ENCODE measurements at places on chromosomes 11 and 22.

DNA sequence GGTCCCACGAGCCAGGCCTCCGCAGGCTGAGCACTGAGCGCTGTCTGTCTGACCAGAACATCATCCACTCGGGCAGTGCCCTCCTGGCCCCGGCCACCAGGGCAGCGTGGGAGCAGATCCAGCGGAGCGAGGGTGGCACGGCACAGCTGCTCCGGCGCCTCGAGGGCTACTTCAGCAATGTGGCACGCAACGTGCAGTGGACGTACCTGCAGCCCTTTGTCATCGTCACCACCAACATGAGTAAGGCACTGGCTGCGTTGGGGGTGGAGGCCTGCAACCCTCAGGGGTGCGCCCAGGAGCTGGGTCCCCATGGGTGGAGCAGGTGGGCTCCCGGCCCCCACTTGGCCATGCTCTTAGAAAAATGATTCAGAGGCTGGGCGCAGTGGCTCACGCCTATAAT lies 49.7 kb upstream of the PRODH start:
- DNase-seq = no peak

DNA sequence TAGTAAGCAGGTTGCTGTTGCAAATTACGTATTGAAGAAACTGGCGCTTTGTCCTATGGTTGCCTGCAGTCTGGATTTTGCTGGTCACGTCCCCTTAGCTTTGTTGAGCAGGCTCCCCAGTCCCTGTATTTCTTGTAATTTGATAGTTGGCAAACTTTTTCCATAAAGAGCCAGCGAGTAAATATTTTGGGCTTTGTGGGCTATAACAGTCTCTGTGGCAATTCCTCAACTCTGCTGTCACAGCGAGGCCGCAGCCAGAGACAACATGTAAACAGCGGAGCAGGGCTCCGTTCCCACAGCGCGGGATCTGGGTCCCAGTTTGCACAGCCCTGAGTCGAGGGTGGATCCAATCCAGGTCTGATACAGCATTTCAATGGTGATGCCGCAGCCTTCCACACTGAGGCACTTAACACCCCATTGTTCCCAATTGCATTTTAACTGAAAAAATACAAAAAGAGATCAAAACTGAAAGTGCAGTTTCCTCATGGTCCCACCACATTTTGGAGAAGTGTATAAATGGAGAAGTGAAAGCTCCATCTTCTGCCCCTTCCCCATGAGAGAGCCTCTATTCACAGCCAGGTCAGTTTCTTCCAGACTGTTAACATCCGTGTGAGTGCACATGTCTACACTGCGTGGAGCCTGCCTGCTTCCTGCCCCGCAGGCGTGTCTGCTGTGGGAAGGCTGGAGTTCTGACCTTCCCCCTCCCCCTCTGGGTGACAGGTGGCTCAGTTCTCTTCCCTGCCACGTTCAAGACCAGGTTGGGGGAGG lies 89.1 kb downstream of the RPS6KA4 start:
- DNase-seq = peak; percentile 53

DNA sequence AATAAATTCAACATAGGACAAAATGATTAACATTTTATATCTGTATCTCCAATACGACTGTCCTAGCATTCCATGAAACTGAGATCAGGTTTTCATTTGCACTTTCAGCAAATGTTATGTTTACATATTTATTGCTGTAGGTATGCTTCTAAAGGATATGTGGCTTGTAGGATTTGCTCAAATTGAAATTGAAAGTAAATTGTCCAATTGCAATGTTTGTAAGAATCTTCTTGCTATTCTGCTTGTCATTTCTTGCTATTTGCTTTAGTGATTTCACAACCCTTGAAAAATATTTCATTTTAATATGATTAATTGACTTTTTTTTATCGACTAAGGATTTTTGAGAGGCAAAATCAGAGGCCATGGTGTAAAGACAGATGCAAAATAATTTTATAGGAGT lies 904.2 kb upstream of the RAG2 start:
- DNase-seq = no peak

DNA sequence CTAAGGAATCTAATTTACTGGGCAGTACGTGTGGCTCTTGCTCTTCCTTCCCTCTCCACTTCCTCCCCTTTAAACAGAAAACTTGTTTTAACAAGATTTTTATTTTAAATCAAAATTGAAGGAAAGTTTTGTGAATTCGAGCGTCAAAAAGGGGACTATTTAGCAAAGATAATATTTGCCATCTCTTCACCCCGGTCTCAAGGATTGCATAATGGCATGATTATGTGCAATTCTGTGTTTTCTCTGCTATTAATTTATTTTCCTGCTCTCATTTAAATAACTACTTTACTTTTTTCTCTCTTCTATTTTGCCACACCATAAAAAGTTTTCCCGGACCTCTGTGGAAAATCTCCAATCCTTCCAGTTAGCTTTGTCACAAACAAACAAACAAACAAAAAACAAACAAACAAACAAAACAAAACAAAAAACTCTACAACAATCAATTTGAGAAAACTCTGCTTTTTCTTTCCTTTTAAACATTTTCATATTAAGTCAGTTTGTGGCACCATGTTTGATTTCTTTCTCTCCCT lies 10.2 kb upstream of the PAX6 start:
- no peak for DNase-seq

- no peak for DNase-seq
Measured at GRCh38 chr11:72373163-72373562, 61.2 kb downstream of the CLPB start.

DNA sequence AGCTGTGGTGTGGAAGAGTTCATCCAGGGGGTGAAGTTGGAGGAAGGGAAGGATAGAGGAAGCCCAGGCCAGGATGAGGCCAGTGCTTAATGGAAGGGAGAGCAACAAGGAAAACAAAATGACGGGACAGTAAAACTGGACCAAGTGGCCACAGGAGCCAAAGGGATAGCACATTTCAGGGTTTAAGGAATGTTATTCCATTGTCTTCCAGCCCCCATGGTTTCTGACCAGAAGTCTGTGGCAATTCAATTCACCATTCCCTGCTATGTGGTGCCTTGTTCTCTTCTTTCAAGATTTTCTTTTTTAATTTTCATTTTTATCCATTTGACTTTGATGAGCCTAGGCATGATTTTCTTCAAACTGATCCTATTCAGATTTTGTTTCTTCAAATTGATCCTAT lies 22.5 kb downstream of the IGF2 start:
- no peak for DNase-seq

- no peak for DNase-seq
Measured at GRCh38 chr11:122085264-122085663, 30.8 kb downstream of the BLID start.

DNA sequence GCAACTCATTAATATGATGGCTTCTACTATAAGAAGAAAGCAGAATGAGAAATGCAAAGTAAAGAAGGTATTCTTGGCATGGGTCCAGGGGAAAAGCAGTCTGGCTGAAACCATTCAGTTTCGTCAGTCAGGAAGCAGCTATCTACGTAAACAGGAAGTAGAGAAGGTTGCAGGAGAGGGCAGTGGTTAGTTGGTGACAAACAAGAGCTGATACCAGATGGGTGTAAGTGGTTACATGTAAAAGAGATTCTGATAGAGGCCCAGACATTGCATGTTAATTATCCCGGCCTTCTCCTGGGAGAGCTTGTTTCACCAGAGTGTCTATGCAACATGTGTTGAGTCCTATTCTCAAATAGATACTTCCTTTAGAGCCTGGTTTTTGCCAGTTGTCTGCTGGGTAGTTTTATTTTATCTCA lies 58.4 kb upstream of the PSMA1 start:
- no peak for DNase-seq
